Activated naive CD4-positive, alpha-beta T cell treated with anti-CD3 and anti-CD28 coated beads, Interleukin-2, amount 50 U/mL, for 72 hours (primary cell): ENCODE measurements at places on chromosomes 2 and 18. TPM values are rescaled to one million over a fixed set of nuclear protein-coding genes. Genes with fewer than 3 reads are reported as not detected.

RPRM gene
- total RNA-seq = not detected

DNA sequence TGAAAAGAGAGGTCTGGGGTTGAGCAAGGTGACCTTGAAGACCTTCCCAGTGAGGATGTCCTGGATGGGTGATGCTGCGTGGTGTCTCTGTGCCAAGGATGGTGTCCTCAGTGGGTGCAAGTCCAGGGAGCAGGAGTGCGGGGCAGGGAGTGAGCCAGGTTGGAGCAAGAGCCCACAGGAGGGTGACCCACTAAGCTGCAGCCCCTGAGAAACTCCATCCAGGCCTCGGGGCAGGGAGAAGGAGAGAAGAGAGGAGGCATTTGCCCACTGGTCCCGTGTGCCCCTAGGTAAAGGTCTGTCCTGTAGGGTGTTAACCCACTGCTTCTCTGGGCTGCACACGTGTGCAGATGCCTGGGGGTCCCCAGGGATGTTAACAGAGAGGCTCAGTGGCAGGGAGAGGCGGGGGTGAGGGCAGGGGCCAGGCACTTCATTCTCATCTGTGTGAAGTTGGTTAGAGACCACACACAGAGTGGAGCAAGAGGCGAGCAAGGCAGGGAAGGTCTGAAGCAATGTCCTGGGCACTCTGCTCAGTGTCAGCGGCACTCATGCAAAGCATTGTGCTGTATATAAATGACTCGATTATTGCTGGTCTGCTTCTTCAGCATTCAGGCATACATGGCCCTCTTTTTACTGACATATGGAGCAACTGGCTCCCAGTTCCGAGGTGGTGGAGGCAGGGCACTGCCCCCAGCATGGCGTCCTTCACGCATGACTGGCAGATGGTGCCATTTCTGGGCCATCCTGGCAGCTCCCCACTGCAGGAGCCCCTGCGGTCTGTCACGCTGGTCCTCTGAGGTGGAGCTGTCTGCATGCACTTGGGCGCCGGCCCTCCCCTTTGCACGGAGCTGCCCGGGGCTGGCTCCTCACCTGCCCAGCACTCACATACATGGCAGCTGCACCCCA, 117.2 kb upstream of the HS6ST1 start:
- DNase-seq = no peak

DNA sequence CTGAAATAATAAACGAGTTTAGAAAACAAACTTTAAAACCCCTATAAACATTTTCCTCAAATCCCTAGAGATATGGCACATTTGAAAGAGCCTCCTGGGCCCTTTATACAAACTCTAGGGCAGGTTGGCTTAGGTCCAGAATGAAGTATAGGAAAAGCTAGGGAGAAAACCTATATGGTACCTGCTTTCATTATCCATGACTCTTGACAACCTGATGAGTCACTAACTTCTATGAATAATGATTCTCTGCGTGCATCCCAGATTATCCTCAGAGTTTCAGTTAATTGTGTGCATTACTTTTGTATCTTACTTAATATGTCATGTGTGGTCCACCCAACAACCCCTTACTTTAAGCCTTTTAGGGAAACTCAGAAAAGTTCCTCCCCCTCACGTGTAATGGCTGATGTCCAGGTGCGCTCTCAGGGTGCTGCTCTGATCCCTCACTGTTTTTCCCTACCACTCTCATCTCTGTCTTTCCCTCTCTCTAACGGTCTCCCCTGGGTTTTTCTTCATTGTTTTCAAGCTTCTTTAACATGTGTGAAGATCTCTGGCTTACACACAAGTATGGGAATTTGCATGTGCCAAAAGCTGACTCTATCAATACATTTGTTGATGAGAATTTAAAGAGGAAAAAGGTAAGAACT, 78.5 kb downstream of the LRP1B start:
- no peak for DNase-seq

DNA sequence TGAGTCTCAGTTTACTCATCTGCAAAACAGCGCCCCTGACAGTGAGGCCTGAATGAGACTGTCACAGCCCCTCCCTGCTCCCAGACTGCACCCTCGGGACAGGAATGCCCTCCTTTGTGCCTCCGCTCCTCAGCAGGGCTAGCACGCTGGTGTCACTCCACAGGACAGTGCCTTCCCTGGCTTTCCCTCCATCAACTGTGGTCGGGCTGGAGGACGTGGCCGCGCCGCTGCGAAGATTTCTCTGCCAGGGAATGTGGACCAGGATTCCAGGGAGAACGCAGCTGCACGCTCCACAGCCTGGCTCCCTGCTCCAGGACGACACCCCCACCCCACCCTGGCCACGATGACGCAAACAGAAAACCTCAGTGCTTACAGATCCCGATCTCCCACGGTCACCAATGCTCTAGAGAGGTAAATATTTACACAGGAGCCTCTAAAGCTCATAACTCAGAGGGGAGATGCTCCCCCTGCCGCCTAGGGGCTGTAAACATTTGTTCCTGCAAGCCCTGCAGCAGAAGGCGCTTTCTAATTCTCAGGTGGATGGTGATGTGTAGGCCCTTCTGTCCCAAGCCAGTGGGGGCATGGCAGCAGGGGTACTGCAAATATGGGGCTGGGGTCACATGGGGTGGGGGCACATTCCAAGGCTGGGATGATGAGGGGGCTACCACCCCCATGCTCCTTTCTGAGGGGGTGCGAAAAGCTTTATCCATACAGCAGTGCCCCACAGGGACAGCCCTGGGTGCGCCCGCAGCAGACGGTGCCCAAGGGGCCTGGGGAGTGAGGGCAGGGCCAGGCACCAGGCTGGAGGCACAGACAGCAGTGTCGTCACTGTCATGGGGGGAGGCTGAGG, 12.4 kb downstream of the HS6ST1 start:
- no peak for DNase-seq

RAB17 gene
- total RNA-seq = not detected

DNA sequence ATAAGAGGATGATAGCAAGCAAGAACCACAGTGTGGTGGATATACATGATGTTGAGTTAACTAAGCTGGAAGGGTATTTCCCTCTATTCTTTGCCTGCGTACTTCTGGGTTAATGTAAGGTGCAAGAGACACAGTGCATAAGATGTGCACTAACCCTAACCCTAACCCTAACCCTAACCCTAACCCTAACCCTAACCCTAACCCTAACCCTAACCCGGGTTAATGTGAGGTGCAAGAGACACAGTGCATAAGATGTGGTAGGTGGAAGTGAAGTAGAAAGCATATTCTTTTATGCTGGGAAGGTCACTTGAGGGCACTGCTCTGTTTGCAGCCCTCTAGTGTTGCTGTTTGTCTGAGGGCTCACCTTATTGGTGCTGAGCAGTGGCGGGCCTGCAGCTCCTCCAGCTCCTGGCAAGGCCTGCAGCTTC, 181.5 kb upstream of the ITGA4 start:
- no peak for DNase-seq

DNA sequence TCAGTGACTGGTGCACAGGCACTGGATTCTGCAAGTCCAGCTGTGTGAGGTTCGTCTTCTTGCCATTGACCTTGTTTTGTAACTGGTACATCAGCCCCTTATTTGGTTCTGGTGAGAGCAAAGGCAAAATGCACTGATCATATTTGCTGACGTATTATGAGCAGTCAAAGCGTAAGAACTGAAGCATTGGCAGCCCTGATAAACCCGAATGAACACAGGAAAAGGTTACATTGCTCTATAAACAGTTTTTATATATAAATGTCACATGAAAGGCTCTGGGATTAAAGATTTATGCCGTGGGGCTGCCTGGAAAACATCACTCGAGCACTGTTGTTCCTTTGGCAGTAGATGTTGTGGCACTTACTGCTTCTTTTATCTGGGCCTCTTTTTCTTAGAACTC, 167.9 kb downstream of the IRS1 start:
- DNase-seq = no peak

DNA sequence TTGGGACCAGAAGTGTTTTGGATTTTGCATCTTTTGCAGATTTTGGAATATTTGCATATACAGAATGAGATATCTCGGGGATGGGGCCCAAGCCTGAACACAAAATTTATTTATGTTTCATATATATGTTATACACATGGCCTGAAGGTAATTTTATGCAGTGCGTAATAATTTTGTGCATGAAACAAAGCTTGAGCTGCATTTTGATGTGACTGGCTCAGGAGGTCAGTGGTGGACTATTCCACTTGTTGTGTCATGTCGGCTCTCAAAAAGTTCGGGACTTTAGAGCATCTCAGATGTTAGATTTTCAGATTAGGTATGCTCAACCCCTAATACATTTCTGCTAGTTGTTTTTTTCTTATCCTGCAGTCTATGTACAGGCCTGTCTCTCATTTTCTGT, 145.4 kb downstream of the FAM210A start:
- no peak for DNase-seq

EVA1A gene
- 0.72 TPM for total RNA-seq

ZC3H6 gene
- 13.8 TPM for total RNA-seq
